ENCODE measurements at places on chromosomes 12 and 14.

GRCh38 chr14:24422261-24422660, 7.2 kb downstream of the CBLN3 start:
- DNase-seq = no peak

DNA sequence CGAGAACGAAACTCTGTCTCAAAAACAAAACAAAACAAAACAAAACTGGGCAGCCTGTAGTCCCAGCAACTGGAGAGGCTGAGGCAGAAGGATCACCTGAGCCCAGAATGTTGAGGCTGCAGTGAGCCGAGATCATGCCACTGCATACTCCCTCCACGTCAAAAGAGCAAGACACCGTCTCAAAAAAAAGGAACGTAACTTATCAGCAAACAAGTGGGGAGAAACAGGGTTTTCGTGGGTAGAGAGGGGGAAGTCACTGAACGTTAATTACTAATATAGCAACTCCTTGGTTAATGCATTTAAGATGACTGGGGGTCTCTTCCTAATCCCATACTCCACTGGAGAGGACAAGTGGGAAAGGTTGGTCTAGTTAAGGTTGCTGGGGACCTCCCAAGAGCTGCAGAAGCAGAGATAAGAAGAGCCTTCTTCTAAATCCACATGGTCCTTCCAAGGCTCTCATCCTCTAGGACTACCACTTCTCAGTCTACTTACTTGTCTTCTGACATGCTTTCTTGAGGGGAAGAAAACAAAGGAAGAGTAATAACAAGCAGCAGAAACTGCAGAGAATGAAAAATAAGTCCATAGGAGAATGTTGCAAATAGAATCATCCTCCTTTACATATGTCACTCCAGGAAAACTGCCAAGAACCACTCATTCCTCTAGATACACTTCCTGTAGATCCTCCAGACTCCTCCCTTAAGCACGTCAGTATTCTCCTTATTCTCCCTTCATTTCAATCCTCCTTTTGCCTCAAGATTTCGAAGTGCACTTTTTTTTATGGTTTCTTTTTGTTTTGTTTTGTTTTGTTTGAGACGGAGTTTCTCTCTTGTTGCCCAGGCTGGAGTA, 5.8 kb downstream of the NUMB start:
- no peak for DNase-seq

DNA sequence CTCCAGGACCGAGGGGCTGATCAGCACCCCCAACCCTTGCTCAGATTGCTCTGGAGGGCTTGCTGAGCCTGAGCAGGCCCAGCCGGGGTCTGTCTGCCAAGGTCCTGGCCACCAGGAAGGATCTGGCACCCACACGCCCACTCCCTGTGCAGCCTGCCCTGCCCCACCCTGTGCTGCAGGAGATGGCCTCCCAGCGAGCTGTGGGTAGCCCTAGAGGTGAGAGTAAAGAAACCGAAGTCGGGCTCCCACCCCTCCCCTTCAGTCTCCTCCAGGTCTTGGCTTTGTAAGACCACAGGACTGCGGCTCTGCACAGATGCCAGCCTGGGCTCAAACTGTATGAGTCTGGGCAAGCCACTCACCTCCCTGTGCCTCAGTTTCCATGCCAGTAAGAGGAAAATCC, 307.8 kb downstream of the BCL11B start:
- no peak for DNase-seq

DNA sequence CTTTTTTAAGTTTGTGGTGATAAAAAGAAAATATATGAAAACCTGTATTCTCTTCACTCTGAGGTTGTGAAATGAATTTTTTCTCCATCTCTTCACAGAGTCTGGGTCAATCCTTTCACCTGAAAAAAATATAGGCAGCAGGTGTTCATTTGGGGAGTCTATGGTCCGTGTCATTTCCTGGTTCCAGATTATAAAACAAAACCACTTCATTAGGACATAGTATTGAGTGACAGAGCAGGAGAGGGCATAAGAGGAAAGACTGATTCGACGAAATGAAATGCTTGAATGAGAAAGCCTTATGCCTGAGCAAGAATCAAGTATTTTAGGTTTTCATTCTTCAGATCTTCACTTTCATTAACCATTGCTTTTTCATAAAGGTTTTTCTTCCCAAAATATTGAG, 51.8 kb upstream of the NUAK1 start:
- no peak for DNase-seq
